ENCODE measurements at places on chromosomes 13 and 19.

- no peak for DNase-seq
Measured at GRCh38 chr13:73288596-73288995, 229.8 kb downstream of the KLF5 start.

GRCh38 chr19:610071-610800 lies 20.6 kb downstream of the HCN2 start:
- no peak for DNase-seq

GRCh38 chr19:4576016-4576933 lies 16.8 kb upstream of the SEMA6B start:
- DNase-seq = no peak

DNA sequence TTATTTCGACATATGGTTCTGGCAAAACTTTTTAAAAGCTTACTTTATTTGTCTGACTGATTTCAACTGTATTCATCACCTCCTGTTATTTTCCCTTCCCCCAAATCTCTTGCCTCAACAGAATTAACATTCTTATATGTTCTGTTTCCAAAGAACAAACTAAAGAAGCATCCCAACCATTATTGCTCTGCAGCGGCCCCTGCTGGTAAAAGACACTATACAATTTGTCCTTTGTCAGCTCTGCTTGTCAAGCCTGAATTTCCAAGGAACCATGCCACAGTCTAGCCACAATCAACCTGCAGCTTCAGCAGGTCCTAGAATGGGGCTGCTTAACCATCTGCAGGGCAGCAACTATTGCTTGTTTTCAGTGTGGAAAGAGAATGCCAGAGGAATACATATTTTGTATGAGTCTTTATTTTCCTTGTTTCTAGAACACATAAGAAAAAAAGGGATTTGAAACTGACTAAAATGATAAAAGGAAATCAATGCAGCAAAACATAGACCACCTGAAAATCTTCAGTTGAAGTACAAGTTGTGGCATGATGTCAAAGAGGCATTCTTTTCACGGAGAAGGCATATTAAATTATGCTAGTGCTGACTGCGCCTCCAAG lies 845.3 kb downstream of the DIAPH3 start:
- peak; percentile 51 for DNase-seq

DNA sequence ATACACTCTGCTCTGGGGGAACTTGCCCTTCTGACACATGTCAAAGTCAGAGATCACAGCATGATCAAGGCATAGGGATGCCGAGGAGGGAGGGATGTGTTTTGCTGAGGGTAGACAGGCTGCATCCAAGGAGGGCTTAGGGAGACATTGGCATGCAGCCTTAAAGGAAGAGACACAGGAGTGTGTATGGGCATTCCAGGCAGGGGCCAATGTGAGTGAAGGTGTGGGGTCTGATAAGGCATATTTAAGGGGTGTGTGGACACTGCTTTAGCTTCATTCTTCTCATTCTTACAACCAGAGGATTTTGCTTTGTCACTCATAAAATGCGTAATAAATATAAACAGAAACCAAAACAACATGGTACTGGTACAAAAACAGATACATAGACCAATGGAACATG lies 193.4 kb downstream of the RGCC start:
- DNase-seq = no peak

DNA sequence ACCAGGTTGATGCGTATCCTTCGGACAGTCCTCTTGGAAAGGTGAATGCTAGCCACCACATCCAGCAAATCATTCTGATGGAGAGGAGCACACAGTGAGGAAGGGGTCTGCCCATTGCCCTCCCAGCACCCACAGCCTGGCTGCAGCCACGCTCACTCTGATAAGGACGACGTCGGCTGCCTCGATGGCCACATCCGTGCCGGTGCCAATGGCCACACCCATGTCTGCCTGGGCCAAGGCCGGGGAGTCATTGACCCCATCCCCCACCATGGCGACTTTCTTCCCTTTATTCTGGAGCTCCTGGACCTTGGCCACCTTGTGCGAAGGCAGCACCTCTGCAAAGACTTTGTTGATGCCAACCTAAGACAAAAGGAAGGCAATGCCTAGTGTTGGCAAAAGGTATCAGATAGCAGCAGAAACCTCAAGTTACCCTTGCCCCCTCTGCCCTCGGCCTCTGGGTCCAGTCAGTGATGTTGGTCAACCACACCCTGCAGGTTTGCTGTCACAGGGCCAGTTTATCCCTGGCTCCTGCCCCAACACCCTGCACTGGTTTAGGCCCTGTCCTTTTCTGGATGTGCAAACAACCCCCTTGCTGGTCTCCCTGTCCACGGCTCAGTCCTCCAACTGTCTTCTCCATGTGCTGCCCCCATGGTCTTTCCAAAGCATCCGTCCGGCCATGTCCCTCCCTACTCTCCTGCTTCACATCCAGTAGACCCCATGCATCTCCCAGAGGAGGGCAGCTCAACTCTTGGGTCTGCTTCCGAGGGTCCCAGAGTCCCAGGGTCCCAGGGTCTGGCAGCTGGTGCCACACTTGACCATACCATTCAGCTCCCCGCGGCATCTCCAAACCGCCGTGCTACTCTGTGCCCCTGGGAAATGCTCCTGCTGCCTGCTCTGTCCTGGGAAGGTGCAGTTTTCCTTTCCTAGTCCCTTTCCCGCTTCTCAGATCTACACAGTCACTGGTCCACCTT lies 73.6 kb downstream of the ATP7B start:
- DNase-seq = no peak

DNA sequence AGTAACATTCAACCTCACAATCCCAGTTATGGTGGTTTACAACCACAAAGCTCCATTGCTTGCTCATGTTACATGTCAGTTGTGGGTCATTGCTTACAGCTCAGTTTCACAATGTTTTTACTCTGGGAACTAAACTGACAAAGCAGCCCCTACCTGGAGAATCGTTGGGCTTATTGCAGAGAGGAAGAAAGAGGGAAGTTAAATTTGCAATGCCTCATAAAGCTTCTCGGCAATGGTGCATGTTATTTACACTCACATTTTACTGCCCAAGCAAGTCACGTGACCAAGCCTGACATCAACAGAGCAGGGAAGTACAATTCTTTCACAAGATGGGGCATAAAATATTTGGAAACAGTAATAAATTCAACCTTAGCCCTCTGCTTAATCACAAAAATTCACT lies 441.6 kb downstream of the TDRD3 start:
- no peak for DNase-seq

GRCh38 chr19:13588957-13589833 lies 82.9 kb upstream of the CACNA1A start:
- DNase-seq = peak; percentile 10

Measured in NCI-H1436 (cell line).